Upper lobe of right lung (tissue), 1 donor: ENCODE measurements at places on chromosomes 4 and X. TPM values are rescaled to one million over a fixed set of nuclear protein-coding genes. Genes with fewer than 3 reads are reported as not detected.

TMEM131L gene
- 14.1 TPM for total RNA-seq

LANCL3 gene
- 1.4 TPM for total RNA-seq

RHOXF2B gene
- total RNA-seq: not detected

MAN2B2 gene
- total RNA-seq: 39.6 TPM

GAGE1 gene
- total RNA-seq: not detected

MAMLD1 gene
- 5.0 TPM for total RNA-seq

HPGD gene
- 77.2 TPM for total RNA-seq

DNA sequence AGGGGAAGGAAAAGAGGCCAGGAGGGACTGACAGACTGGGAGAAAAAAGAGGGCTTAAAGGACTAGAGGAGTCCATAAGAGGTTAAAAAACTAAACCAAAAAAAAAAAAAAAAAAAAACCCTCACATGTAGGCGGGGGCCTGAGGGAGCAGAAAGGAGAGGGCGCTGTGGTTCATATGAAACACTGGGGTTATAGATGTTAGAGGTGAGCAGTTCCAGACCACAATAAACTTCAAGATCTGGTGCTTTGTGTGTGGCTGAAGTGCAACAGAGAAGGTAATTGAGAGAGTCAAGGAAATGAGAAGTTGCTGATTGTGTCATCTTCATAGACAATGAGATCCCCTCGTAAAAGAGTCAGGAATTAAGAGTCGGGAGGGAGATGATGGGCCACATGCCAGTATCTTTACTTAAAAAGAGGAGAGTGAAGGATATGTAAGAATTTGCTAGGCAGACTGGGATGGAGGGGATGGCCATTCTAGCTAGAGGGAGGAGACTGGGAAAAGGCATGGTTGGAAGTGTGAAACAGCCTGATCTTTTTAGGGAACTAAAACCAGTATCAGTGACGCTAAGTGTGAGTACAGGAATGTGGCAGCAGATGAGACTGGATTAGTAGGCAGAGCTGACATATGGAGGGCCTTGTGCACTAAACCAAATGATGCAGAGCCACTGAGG is 18.4 kb upstream of the OGT start:
- no peaks in the 10 kb centered on the region for H3K27me3 ChIP-seq
- H3K27ac ChIP-seq: no peak overlapping the region
- no peak for DNase-seq
- no peak overlapping the region for H3K4me3 ChIP-seq

GRCh38 chrX:153857348-153857903 is 27.1 kb upstream of the PDZD4 start:
- H3K27me3 ChIP-seq: no peaks in the 10 kb centered on the region
- no peak overlapping the region for H3K4me3 ChIP-seq
- no peak overlapping the region for H3K27ac ChIP-seq
- no peaks in the 10 kb centered on the region for H3K4me1 ChIP-seq
- DNase-seq: no peak

GRCh38 chrX:46574774-46575381 is 1.3 kb downstream of the CHST7 start:
- peak; percentile 68 for DNase-seq
- H3K27me3 ChIP-seq: no peaks in the 10 kb centered on the region
- no peaks in the 10 kb centered on the region for H3K4me1 ChIP-seq

- no peaks in the 10 kb centered on the region for H3K36me3 ChIP-seq
- H3K27ac ChIP-seq: no peak overlapping the region
- no peaks in the 10 kb centered on the region for H3K27me3 ChIP-seq
- no peak overlapping the region for H3K4me3 ChIP-seq
- H3K4me1 ChIP-seq: no peaks in the 10 kb centered on the region
Observed at GRCh38 chrX:111083081-111083480, 12.9 kb upstream of the PAK3 start.

DNA sequence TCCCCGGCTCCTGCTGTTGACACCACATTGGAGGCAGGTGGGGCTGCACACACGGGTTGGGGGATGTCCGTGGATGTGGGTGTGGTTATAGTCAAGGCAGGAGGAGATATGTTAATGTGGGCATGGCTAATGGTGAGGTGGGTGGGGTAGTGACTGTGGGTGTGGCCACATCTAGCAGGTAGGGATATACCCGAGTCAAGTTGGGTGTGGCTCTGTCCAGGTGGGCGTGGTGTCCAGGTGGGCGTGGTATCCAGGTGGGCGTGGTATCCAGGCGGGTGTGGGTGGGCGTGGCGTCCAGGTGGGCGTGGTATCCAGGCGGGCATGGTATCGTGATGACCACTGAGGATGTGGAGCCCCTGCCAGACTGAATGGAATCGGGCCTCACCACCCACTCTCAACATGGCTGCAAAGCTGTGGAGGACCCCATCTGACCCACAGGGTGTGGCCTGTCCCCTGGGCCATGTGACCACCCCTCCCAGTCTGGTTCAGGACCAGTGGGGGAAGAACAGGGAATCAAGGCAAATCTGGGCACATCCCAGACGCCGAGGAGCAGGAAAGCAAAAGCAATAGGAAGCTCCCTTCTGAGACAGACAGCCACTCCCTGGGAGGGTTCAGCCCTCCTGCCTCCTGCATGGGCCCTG is 21.0 kb downstream of the MAN2B2 start:
- H3K27me3 ChIP-seq: no peaks in the 10 kb centered on the region
- no peak overlapping the region for H3K4me3 ChIP-seq
- DNase-seq: no peak
- no peaks in the 10 kb centered on the region for H3K4me1 ChIP-seq

DNA sequence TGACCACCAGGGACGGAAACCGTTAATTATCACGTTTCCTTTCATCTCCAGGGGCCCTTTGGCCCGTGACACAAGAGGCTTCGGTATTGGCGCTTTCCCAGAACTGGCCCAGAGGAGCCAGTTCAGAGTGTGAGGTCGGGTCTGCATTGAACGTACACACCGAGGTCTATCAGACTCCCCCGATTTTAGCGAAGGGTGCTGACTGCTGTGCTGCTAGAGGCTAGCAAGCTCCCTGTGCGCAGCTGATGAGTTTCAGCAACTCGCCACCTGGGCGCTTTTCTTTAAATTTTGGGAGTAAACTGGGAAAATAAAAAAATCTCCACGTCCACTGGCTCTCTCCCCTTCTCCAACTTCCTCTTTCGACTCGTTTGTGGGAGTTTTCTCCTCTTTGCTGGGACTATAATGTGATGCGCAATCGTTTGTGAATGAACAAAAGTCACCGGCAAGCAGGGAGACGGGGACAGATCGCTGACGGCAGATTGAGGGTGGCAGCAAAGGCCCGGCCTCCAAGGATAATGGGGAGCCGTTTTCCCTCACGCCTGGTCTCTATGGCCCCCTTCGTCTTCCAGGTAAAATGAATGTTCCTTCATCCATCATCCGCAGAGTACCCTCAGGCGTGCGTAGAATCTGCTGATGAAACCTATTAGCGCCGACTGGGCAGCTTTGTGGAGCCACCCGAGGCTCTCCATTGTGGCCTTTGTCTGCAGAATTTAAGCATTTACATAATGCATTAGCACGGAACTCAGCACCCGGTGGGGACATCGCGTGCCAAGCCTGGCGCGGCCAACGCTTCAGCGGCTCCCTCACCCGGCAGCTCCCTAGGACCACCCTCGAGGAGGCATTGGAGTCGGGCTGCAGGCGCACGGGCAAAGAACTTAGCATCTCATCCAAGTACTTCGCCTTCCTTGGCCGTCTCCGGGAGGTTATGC is 1.6 kb upstream of the LRAT start:
- H3K36me3 ChIP-seq: no peaks in the 10 kb centered on the region
- no peak for DNase-seq
- H3K4me3 ChIP-seq: peak overlapping the region; percentile 48
- peaks cover 58% of the 10 kb centered on the region for H3K27me3 ChIP-seq

GRCh38 chr4:7388627-7389026 is 46.1 kb downstream of the PSAPL1 start:
- no peak overlapping the region for H3K4me3 ChIP-seq
- no peak overlapping the region for H3K27ac ChIP-seq
- H3K36me3 ChIP-seq: no peaks in the 10 kb centered on the region
- no peaks in the 10 kb centered on the region for H3K4me1 ChIP-seq

DNA sequence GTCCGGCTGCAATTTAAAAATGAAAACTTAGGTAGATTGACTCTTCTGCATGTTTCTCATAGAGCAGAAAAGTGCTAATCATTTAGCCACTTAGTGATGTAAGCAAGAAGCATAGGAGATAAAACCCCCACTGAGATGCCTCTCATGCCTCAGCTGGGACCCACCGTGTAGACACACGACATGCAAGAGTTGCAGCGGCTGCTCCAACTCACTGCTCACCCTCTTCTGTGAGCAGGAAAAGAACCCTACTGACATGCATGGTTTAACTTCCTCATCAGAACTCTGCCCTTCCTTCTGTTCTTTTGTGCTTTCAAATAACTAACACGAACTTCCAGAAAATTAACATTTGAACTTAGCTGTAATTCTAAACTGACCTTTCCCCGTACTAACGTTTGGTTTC is 41.0 kb downstream of the MAP7D3 start:
- no peak for DNase-seq
- no peak overlapping the region for H3K4me3 ChIP-seq
- no peak overlapping the region for H3K27ac ChIP-seq
- no peaks in the 10 kb centered on the region for H3K27me3 ChIP-seq
- peaks cover 7% of the 10 kb centered on the region for H3K4me1 ChIP-seq

DNA sequence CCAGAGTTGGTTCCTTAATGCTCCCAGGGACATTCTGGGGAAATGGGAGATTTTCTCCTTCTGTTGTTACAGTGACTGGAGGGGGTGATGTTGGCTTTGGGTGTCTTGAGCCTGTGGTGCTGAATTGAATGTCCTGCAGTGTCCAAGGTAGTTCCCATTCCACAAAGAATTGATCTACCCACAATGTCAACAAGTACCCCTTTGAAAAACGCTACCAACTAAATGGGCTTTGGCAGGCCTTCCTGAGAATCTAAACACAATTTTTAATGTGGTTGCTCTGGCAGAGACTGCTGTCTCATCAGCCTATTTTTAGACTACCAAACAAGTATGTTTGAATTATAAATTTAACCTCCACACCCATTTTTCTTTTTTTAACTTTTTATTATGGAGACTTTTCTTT is 69.4 kb downstream of the CCKAR start:
- no peak for DNase-seq
- no peaks in the 10 kb centered on the region for H3K27me3 ChIP-seq
- H3K4me1 ChIP-seq: no peaks in the 10 kb centered on the region
- H3K4me3 ChIP-seq: no peak overlapping the region

GRCh38 chrX:118024482-118024881 is 92.1 kb downstream of the KLHL13 start:
- no peaks in the 10 kb centered on the region for H3K27me3 ChIP-seq
- no peak overlapping the region for H3K4me3 ChIP-seq
- no peaks in the 10 kb centered on the region for H3K4me1 ChIP-seq
- no peak overlapping the region for H3K27ac ChIP-seq
- H3K36me3 ChIP-seq: no peaks in the 10 kb centered on the region

GRCh38 chr4:53702334-53703266 is 111.3 kb upstream of the LNX1 start:
- H3K4me1 ChIP-seq: peaks cover 19% of the 10 kb centered on the region
- no peaks in the 10 kb centered on the region for H3K36me3 ChIP-seq
- H3K4me3 ChIP-seq: peak overlapping the region; percentile 8
- no peaks in the 10 kb centered on the region for H3K27me3 ChIP-seq
- peak; percentile 78 for DNase-seq
- H3K27ac ChIP-seq: peak overlapping the region; percentile 76

- H3K4me1 ChIP-seq: no peaks in the 10 kb centered on the region
- no peaks in the 10 kb centered on the region for H3K27me3 ChIP-seq
- no peak for DNase-seq
- no peaks in the 10 kb centered on the region for H3K36me3 ChIP-seq
Observed at GRCh38 chrX:37686369-37686995, 891 bp downstream of the XK start.

GRCh38 chr4:8185295-8185694 is 13.8 kb upstream of the SH3TC1 start:
- H3K27me3 ChIP-seq: no peaks in the 10 kb centered on the region
- peaks cover 48% of the 10 kb centered on the region for H3K4me1 ChIP-seq
- H3K36me3 ChIP-seq: no peaks in the 10 kb centered on the region

GRCh38 chr4:94548571-94548970 is 96.8 kb downstream of the PDLIM5 start:
- H3K4me1 ChIP-seq: peaks cover 11% of the 10 kb centered on the region
- no peaks in the 10 kb centered on the region for H3K36me3 ChIP-seq
- H3K27me3 ChIP-seq: no peaks in the 10 kb centered on the region
- no peak overlapping the region for H3K27ac ChIP-seq
- DNase-seq: no peak
- no peak overlapping the region for H3K4me3 ChIP-seq

- H3K27ac ChIP-seq: no peak overlapping the region
- DNase-seq: no peak
- no peaks in the 10 kb centered on the region for H3K27me3 ChIP-seq
- peaks cover 5% of the 10 kb centered on the region for H3K36me3 ChIP-seq
Observed at GRCh38 chr4:24888475-24889344, 24.1 kb downstream of the CCDC149 start.

DNA sequence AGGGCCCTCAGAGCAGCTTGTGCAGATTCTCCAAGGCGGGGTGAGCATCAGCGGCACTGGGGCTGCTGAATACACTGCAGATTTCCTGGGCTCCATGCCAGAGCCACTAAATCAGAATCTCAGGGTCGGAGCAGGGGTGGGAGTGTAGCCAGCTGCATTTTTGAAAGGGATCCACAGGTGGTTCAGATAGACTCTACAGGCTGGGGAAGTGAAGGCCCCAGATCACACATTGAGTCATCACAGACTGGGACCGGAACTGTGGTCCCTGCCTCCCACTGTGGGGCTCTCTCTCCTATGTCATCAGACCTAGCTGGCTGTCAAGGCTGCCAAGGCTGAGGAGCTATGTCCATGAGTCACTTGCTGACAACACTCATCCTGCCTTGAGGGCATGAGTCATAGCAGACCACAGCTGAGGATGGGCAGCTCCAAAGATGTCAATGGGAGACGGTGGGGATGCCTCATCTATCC is 162.3 kb upstream of the MAMLD1 start:
- H3K27me3 ChIP-seq: no peaks in the 10 kb centered on the region
- no peak overlapping the region for H3K27ac ChIP-seq
- H3K4me1 ChIP-seq: no peaks in the 10 kb centered on the region
- no peaks in the 10 kb centered on the region for H3K36me3 ChIP-seq
- no peak for DNase-seq

- no peaks in the 10 kb centered on the region for H3K4me1 ChIP-seq
- H3K27me3 ChIP-seq: no peaks in the 10 kb centered on the region
- no peak overlapping the region for H3K27ac ChIP-seq
Observed at GRCh38 chr4:79425586-79425985, 17.6 kb upstream of the GK2 start.

GRCh38 chr4:56732301-56732700 is 51.2 kb upstream of the HOPX start:
- no peak overlapping the region for H3K4me3 ChIP-seq
- H3K36me3 ChIP-seq: no peaks in the 10 kb centered on the region
- no peak overlapping the region for H3K27ac ChIP-seq
- no peaks in the 10 kb centered on the region for H3K27me3 ChIP-seq
